Left cardiac atrium (tissue), 4 donors: ENCODE measurements at places on chromosomes 1 and 21. TPM values are rescaled to one million over a fixed set of nuclear protein-coding genes. Genes with fewer than 3 reads are reported as not detected.

The BOLA1 gene
- total RNA-seq, result 16.0 TPM

The SLC25A34 gene
- 5.4 TPM for total RNA-seq

The RNU1-4 gene
- total RNA-seq, result 15,401 TPM

The GUCA2A gene
- not detected for total RNA-seq

The POU3F1 gene
- total RNA-seq, result not detected
